ENCODE measurements at places on chromosomes 6 and 20. TPM values are rescaled to one million over a fixed set of nuclear protein-coding genes. Genes with fewer than 3 reads are reported as not detected.

DNA sequence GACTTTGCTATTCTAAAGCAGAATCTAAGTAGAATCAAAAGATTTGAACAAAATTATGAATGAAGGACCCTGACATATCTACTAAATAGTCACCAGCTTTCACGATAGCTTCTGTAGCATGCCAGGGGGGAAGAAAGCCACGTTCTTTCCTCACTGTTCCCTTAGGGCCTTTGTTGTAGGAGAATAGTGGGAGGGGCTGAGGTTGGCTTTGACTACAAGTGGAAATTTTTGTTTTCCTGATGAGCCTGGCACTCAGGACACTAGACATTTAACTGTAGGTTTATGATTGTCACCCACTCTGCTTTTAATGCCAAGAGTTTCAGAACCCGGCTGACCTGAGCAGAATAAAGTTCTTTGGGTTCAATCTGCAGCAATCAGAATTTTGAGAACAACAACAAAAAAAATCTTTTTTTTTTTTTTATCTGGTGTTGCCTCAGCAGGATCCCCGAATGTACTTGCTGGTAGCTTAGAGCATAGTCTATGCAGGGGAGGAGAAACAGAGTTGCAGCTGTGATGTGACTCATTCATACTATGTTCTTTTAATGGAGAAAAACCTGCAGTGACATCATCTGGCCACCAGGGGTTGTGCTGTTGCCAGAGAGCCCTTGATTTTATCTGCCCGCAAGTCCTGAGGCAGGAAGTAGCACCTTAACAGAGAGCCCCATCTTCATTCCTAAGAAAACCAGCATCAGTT is 38.5 kb downstream of the TPD52L1 start:
- peak; percentile 92 for ATAC-seq

DNA sequence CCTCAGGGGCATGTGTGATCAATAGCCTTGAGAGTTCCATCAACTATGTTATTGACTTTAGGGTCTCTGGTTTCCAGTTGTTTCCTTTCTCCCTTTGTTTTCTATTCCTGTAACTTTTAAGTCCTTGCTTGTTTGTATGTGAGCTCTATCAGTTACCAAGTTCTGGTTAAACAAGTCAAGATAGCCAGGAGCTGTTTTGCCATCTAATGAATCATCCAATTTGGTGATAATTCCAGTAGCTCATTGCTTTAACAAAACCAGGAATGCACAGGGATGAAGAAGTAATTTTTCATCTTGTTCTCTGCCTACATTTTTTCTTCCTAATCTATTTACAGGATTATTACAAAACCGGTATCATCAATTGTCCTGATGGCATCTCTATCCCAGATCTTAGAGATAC is 36.5 kb downstream of the KCTD20 start:
- ATAC-seq = no peak

- no peak for ATAC-seq
These were observed 21.4 kb downstream of the PYGB start for GRCh38 chr20:25269057-25269832.

Gene NKX2-4
- total RNA-seq = not detected
